Activated T-helper 17 cell treated with anti-CD3 and anti-CD28 coated beads, Interleukin-2, amount 50 U/mL, for 72 hours (primary cell): ENCODE measurements at places on chromosomes 4 and X.
A peak's percentile ranks its signal among the peaks of the same experiment; 100 is the strongest.

GRCh38 chr4:116092961-116093360 lies 979.5 kb upstream of the NDST4 start:
- ATAC-seq = no peak

- no peak for ATAC-seq
Observed at GRCh38 chrX:150537851-150538250, 30.6 kb upstream of the MTM1 start.

- peak; percentile 51 for ATAC-seq
Observed at GRCh38 chrX:45806410-45807121, 605.9 kb upstream of the DIPK2B start.

GRCh38 chrX:6279277-6279909 lies 50.7 kb upstream of the NLGN4X start:
- no peak for ATAC-seq

DNA sequence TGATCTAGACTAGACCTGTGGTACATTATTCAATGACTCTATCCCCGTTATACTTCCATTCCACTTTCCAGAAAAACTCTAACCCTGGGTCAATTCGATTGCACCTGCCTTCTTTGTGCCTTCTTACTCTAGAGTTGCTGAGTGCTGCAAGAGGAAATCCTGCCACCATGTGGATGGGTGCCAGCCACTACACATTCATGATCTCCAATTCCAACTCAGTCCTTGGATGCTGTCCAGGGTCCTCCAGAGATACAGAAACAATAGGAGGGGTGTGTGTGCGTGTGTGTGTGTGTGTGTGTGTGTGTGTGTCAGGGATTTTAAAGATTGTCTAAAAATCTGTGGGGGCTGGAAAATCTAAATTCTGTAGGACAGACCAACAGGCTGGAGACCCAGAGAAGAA lies 42.9 kb upstream of the INTS6L start:
- ATAC-seq = peak; percentile 52

DNA sequence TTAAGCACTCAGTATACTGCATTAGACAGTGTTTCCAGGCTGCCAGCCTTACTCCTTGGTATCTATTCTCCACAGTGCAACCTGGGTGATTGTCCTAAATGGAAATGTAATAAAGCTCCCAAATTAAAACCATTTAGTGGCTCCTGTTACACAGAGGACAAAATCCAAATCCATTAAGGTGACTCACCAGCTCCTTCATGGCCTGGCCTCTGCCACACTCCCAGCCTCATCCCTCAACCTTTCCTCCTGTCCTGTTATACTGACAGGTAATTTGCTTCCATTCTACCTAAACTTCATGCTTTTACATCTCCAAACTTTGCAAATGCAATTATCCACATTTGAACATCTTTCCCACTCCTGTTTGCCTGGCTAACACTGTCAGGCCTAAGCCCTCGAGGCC lies 140.3 kb downstream of the INPP4B start:
- ATAC-seq = no peak

GRCh38 chr4:1191621-1192020 lies 19.2 kb upstream of the SPON2 start:
- no peak for ATAC-seq

GRCh38 chr4:120830204-120830603 lies 92.3 kb downstream of the PRDM5 start:
- ATAC-seq = no peak

GRCh38 chrX:103626855-103627254 lies 1.9 kb upstream of the TCEAL1 start:
- peak; percentile 64 for ATAC-seq

GRCh38 chr4:25775166-25775565 lies 87.6 kb downstream of the SEL1L3 start:
- ATAC-seq = no peak

- ATAC-seq = no peak
Observed at GRCh38 chrX:75638332-75638731, 115.5 kb upstream of the ZDHHC15 start.

- no peak for ATAC-seq
Observed at GRCh38 chr4:2608291-2608690, 71.8 kb downstream of the FAM193A start.

GRCh38 chrX:28966331-28966730 lies 379.1 kb downstream of the IL1RAPL1 start:
- no peak for ATAC-seq

DNA sequence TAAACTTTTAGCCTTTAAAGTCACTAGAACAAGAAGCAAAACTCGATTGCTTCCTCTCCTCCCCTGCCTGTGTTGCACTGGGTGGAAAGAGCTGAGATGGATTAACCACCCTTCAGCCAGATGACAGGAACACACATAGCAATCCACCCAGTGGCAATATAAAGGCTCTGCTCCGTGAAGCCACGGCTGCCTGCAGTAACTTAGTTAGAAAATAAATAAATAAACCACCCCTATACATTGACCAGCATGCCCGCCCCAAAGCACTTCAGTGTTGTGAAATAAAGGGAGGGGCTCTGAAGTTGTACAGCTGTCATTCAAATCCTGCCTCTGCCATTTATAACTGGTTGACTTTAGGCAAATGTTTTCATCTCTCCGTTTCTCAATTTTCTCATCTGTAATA lies 217.1 kb upstream of the LDB2 start:
- ATAC-seq = no peak

GRCh38 chr4:164542431-164542830 lies 211.5 kb upstream of the SMIM31 start:
- ATAC-seq = no peak
